Sigmoid colon (tissue), 7 donors: ENCODE measurements at places on chromosomes 12 and 14. TPM values are rescaled to one million over a fixed set of nuclear protein-coding genes. Genes with fewer than 3 reads are reported as not detected.
A peak's percentile ranks its signal among the peaks of the same experiment; 100 is the strongest.

Gene DNAJC22
- under 0.01 TPM for total RNA-seq

GRCh38 chr12:116990971-116991966 lies 80.5 kb downstream of the FBXW8 start:
- no peaks in the 10 kb centered on the region for H3K4me1 ChIP-seq
- H3K27ac ChIP-seq: no peak overlapping the region
- H3K27me3 ChIP-seq: no peaks in the 10 kb centered on the region
- peaks cover 22% of the 10 kb centered on the region for H3K36me3 ChIP-seq
- DNase-seq: no peak

Gene UNC79
- total RNA-seq: 1.4 TPM

GRCh38 chr12:14387219-14387871 lies 21.9 kb downstream of the ATF7IP start:
- no peak overlapping the region for H3K27ac ChIP-seq
- no peaks in the 10 kb centered on the region for H3K36me3 ChIP-seq
- no peak overlapping the region for H3K4me3 ChIP-seq
- DNase-seq: no peak
- H3K27me3 ChIP-seq: no peaks in the 10 kb centered on the region

DNA sequence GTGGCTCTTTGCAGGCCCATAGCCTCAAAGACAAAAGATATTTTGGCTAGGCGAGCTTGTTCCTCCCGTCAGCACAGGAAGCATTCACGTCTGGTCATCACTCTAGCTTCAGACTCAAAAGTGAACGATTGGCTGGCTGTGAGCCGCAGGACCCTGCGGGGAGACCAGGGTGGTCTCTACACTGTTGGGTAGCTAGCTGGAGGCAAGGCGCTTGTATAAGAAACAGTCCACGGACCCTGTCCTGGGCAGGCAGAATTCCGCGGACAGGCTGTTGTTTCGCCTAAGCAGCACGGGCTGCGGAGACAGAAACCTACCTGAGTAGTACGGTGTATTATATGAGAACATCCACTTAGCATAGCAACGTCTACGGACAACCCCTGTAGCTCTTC lies 29.6 kb downstream of the WBP11 start:
- peak overlapping the region; percentile 98 for H3K27ac ChIP-seq
- no peaks in the 10 kb centered on the region for H3K27me3 ChIP-seq
- H3K4me3 ChIP-seq: peak overlapping the region; percentile 72
- no peak for DNase-seq

DNA sequence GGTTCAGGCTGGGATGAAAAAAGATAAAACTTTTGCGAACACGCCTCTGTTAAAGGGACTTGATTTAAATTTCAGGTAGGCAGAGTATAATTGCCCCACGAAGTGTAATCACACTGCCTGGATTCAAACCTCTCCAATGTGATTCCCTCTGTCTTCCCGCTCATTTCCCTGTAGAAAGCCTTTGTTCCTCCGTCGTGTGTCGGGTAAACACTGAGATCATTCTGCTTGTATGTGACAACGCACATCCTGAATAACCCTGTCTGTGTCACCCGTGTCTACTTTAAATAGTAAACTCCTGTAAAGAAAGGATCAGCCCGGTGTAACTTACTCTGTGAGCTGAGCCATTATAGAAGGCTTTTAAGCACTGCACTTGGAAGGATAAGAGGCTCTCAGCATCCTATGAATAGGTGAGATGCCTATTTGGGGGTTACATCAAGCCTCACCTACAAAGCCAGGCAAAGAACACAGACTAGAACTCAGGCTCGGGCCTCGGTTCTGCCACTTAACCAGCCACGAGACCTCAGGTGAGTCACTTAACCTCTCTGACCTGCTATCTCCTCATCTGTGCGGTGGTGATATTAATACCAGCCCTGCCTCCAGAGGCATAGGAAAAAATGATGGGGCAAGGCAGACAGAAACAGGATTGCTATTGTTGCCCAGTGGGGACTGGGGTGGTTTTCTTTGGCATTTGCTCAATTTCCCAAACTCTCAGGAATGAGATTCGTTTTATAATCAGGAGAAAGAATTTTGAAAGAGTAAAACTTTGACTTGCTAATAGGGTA lies 74.2 kb downstream of the RBM19 start:
- no peaks in the 10 kb centered on the region for H3K36me3 ChIP-seq
- no peaks in the 10 kb centered on the region for H3K27me3 ChIP-seq
- no peaks in the 10 kb centered on the region for H3K4me1 ChIP-seq
- no peak overlapping the region for H3K27ac ChIP-seq
- DNase-seq: no peak

- no peak for DNase-seq
- no peaks in the 10 kb centered on the region for H3K4me1 ChIP-seq
- no peak overlapping the region for H3K27ac ChIP-seq
- H3K36me3 ChIP-seq: no peaks in the 10 kb centered on the region
- H3K4me3 ChIP-seq: no peak overlapping the region
Observed at GRCh38 chr14:20551606-20552005, 9.2 kb downstream of the RNASE9 start.

DNA sequence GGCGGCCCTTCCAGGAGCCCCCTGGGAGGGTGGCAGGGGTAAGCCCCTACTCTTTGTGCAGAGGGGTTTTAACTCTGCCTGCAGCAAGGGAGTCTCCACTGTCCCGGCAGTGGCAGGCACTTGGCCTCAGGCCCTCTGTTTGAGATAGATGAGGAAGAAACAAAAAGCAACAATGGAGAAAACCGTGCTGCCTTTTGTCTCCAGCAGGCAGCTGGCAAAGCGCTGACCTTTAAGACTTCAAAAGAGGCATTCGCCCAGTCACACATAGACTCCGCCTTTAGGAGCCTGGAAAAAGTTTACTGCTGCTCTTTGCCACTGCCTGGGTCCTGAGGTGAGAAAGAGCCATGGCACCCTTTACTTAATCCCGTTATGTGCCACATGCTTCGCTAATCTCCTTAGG lies 158.2 kb upstream of the NTF3 start:
- no peaks in the 10 kb centered on the region for H3K4me1 ChIP-seq
- no peak overlapping the region for H3K27ac ChIP-seq

GRCh38 chr12:112325622-112326207 lies 56.5 kb downstream of the HECTD4 start:
- H3K27me3 ChIP-seq: no peaks in the 10 kb centered on the region
- DNase-seq: no peak
- no peak overlapping the region for H3K27ac ChIP-seq
- H3K4me3 ChIP-seq: no peak overlapping the region

Gene CIT
- total RNA-seq: 4.6 TPM

Gene COQ6
- total RNA-seq: 30.7 TPM
